Osteocyte (in vitro differentiated cells): ENCODE measurements at places on chromosomes 13 and 19. TPM values are rescaled to one million over a fixed set of nuclear protein-coding genes. Genes with fewer than 3 reads are reported as not detected.

Gene ZNF729
- not detected in 2 replicates for total RNA-seq

Gene MTUS2
- total RNA-seq: 0.05 TPM in 1 of 2 replicates, not detected in the other

Gene PTH2
- total RNA-seq: not detected in 2 replicates

Gene MAMSTR
- total RNA-seq: 1.3 and 1.8 TPM in 2 replicates

Gene ZNF324B
- total RNA-seq: 7.4 and 8.2 TPM in 2 replicates
